ENCODE measurements at places on chromosomes 16 and 17. TPM values are rescaled to one million over a fixed set of nuclear protein-coding genes. Genes with fewer than 3 reads are reported as not detected.

DNA sequence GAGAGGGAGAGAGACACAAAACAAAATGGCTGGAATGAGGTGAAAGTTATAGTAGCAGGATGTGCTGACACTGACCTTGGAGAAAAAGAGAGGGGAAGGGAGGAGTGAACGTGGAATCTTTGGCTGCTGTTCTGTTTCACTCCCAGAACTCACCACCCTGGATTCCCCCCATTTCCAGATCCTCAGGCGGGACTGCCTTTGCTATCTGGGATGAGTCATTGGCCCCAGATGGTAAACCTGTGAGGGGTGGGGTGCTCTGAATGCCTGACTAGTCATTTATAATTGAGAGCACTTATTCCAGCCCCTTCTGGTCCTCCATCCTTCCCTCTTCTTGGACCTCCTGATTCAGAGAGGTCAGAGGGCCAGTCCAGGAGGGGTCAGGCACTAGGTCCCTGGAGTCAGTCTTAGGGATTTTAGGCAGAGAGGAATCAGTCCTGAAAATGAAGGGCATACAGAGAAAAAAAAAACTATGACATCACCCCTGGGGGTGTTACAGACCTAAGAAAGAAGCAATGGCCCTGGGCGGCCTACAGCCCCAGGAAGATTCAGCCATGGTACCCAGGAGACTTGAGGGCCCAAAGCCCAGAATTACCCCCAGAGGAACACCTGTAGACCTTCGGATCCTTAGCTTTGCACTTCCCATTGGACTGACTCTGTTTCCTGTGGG, 2.2 kb upstream of the ZG16 start:
- no peak overlapping the region for H3K4me3 ChIP-seq
- DNase-seq, result no peak
- H3K36me3 ChIP-seq, result no peaks in the 10 kb centered on the region
- H3K4me1 ChIP-seq, result peaks cover 8% of the 10 kb centered on the region

- no peak overlapping the region for H3K27ac ChIP-seq
- 0 out of 2 replicates have a peak, but pooled peaks cover 4% of the 10 kb centered on the region for H3K27me3 ChIP-seq
- H3K4me1 ChIP-seq, result no peaks in the 10 kb centered on the region
- no peaks in the 10 kb centered on the region for H3K36me3 ChIP-seq
- no peak for DNase-seq
- H3K4me3 ChIP-seq, result no peak overlapping the region
These were observed 40.6 kb upstream of the ZNF423 start for GRCh38 chr16:49896447-49896964.

GRCh38 chr16:3959148-3959547, 78.6 kb upstream of the CREBBP start:
- no peak overlapping the region for H3K4me3 ChIP-seq

DNA sequence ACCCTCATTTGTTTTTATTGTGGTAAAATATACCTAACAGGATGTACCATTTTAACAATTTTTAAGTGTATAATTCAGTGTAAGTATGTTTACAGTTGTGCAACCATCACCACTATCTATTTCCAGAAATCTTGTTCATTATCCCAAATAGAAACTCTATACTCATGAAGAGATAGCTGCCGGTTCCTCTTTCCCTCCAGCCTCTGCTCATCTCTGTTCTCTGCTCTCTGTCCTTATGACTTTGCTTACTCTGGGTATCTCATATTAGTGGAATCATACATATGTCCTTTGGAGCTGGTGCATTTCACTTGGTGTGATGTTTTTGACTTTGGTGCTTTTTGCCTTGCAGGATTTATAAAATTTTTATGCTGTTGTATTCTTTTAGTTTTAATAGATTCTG, 19.4 kb downstream of the CYLD start:
- H3K4me3 ChIP-seq, result no peak overlapping the region
- no peak for DNase-seq
- H3K27ac ChIP-seq, result no peak overlapping the region
- peaks cover 23% of the 10 kb centered on the region for H3K36me3 ChIP-seq
- no peaks in the 10 kb centered on the region for H3K27me3 ChIP-seq

DNA sequence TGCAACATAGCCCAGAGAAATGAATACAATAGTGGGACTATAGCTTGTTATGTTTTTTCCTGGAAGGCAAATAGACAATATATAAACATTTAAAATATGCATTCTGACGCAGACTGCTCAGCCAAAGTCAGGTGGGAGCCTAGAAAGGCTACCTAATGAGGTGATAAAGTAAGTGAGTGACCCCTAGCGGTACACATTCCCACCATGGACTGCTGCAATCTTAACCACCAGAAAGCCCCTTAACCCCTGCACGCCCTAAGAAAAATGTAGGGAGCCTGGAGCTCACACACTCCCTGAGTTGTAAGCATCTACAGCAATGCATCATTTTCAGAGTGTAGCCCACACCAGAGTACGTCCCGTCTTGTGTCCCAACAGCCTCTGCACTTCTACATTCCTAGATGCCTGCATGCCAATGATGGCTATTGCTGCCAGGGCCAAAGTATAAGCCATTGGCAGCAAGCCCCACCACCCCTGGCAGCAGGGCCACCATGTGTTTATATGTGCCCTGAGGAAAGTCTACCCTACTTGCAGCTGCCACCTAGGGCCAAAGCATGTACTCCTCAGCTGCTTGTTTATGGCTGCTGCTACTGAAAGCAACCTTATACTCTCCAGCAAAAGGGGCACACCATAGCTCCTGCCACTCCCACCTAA, 127.6 kb downstream of the KIF2B start:
- DNase-seq, result no peak
- no peaks in the 10 kb centered on the region for H3K4me1 ChIP-seq
- no peak overlapping the region for H3K4me3 ChIP-seq
- no peaks in the 10 kb centered on the region for H3K36me3 ChIP-seq
- H3K27ac ChIP-seq, result no peak overlapping the region

Gene TEX19
- 0.34 TPM for total RNA-seq

DNA sequence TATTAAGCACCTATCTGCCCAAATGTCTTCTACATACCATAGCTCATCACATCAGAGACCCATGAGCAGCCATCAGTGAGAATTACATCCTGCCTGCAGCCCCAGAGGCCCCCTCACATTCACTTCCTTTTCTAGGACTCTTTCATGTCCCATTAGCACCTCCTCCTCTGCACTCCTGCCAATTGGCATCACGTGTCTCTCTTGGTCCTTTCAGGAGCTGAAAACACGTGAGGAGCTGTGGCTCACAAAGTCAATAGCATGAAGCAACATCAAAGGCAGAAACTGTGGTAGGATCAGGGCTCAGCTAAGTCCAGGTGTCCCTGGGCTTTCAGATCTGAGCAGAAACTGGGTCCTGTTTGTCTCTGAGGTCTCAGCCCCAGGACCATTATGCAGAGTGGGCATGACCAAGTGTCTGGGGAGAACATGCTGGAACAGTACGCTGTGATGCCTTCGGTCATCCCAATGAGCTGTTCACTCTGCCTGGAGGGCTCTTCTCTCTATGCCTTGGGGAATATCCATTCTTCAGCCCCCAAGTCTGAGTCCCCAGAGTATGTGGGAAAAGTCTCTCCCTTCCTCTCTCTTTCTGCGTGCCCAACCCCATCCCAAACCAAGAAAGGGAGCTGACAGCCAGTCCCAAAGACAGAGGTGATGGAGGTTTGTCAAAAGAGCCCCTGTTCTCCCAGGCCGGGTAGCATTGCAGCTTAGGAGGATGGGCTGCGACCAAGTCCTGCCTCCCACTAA, 457.0 kb upstream of the CDH5 start:
- H3K36me3 ChIP-seq, result no peaks in the 10 kb centered on the region
- H3K4me3 ChIP-seq, result no peak overlapping the region
- DNase-seq, result no peak
- H3K4me1 ChIP-seq, result no peaks in the 10 kb centered on the region
- no peak overlapping the region for H3K27ac ChIP-seq

Gene KCNG4
- total RNA-seq, result not detected

Data from SJSA1 (cell line).